CD4-positive, alpha-beta T cell treated with Interleukin-1 beta for 1 hour (primary cell): ENCODE measurements at places on chromosomes 1 and 21.

DNA sequence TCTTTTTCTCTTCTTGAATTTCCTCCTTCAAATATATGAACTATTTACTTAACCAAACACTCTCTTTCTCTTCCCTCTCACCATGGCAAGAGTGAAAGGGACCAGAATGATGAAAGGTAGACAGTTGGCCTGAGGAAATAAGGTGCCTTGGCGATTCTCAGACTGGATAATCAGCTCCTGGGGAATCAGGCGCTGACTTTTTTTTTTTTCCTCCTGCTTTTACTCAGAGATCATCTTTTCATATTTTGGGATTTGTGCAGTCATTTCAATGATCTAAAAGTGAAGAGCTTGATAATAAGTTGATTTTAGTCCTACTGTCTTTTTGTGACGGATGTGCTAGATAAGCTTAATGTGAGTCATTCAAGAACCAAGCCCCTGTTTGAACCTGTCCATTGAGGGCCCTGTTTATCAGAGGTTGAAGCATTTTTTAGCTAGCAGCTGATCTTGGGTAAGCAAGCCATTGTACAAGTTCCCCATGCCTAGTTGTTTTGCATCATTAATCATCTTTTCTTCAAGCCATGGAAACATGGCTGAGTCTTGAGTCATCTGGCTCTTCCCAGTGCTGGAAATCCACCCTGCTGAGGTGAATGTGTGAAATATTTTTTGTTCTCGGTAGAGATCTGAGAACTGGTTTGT is 40.8 kb downstream of the ITSN1 start:
- no peak for DNase-seq

GRCh38 chr1:9629445-9630201 is 21.9 kb upstream of the PIK3CD start:
- DNase-seq: peak; percentile 73

- DNase-seq: no peak
Measured at GRCh38 chr1:18091660-18092446, 15.7 kb upstream of the IGSF21 start.

DNA sequence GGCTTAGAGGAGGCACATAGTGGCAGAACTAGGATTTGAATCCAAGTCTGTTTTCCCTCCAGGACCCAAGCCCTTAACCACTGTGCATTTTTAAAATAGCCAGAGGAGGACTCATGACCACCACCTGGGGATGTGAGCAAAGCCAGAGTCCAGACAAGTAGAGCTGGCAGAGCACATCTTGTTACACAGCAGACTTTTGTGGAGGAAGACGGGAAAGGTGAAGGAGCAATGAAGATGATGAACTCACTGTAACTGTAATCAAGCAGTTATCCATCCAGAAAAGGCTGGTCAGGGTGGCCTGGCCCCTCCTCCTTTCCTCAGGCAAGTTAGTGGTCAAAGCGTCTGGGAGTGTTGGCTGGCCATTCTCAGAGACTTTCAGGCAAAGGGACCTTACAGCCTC is 50.9 kb downstream of the SLC44A3 start:
- no peak for DNase-seq

- DNase-seq: peak; percentile 79
Measured at GRCh38 chr1:2148691-2149090, 45.9 kb downstream of the FAAP20 start.

GRCh38 chr1:218030846-218031245 is 254.2 kb upstream of the RRP15 start:
- DNase-seq: no peak

- no peak for DNase-seq
Measured at GRCh38 chr1:82946096-82946605, 1052.8 kb downstream of the TTLL7 start.

- DNase-seq: no peak
Measured at GRCh38 chr1:27589841-27590426, 14.0 kb downstream of the AHDC1 start.

- DNase-seq: no peak
Measured at GRCh38 chr1:28193701-28194161, 17.2 kb upstream of the PTAFR start.

- DNase-seq: no peak
Measured at GRCh38 chr1:166057650-166058049, 109.2 kb downstream of the FAM78B start.

GRCh38 chr1:44357710-44358109 is 2.7 kb upstream of the ERI3 start:
- DNase-seq: no peak

GRCh38 chr1:10825592-10825991 is 29.1 kb upstream of the CASZ1 start:
- DNase-seq: no peak

GRCh38 chr1:153354515-153355193 is 3.0 kb upstream of the S100A9 start:
- no peak for DNase-seq

DNA sequence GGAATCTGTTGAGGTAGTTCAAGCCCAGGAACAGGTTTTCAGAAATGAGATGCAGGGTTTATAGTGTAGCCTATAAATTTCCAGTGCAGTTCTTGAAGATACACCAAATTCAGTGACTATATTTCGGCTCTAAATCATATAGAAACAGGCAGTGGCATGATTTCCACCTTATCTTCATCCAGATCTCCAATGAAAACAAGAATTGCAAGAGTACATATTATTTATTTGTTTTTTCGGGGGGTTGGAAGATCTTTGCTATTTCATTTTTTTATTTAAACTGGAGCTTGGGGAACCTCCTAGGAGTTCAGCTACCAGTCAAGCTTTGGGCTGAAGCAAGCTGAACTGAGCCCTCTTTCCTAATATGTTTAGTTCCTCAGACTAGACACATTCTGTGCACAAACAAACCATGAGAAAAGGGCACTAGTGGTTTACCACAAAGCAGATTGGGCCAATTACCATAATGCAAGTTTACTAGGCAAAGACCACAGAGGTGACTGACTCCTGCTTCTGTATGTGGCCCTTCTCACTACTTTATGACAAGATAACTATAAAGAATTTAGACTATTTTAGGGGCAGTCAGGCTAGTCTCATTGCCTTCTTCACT is 68.5 kb downstream of the RGS2 start:
- peak; percentile 15 for DNase-seq

DNA sequence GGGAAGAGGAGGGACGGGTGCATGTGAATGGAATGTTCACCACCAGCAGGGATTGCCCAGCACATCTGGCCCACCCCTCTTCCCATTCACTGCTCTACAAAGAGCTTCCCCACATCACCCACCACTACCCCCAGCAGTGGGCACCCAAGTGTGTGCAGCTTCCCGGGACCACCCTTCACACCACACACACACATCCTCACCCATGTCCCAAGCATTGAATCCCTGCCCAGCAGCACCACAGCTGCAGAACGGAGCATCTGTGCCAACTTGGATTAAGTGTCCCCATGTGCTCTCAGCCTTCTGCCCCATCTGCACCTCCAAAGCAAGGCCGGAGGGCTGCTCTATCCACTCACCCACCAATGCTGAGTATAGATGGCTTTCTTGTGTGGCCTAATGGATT is 141.4 kb downstream of the PSMG1 start:
- no peak for DNase-seq

- DNase-seq: no peak
Measured at GRCh38 chr1:99662539-99663080, 16.7 kb downstream of the PALMD start.

DNA sequence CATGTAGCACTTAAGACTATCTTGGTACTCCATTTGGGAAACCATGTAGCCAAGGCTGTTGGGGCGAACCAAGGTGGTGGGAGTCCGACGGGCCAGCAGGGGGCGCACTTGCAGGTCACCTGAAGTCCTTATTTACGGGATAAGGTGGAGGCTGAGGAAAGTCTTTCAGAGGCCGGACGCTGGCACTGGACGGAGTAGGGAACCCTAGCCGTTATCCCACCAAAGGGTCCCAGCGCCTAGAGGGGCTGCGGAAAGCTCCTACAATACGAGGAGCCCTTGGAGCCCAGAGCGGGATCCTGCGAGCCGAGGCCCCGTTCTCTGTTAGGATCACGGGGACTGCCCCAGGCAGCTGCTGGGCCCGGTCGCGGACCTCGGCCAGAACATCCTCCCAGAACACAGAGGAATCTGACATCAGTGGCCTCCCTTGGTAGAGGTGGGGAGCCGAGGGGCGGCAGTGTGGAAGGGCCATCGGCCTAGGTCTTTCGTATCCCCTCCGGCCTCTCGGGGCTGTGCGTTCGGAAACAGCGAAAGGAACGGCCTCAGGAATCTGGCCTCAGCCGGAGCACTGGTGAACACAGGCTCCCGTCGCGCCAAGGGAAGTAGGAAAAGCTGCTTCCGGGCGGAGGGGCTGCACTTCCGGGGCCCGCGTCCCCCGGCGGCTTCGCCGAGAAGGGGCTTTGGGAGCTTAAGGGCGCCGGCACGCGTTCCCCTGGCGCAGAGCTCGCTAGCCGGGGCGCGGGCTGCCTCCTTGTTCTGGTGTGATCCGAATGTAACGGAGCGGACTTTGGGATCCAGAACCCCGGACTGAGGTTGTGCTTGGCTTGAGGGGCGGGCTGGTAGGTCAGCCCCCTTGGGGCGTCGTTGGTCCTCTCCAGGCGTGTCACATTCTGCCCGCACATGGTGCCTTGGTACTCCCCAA is 29.9 kb upstream of the RPTN start:
- DNase-seq: peak; percentile 73

DNA sequence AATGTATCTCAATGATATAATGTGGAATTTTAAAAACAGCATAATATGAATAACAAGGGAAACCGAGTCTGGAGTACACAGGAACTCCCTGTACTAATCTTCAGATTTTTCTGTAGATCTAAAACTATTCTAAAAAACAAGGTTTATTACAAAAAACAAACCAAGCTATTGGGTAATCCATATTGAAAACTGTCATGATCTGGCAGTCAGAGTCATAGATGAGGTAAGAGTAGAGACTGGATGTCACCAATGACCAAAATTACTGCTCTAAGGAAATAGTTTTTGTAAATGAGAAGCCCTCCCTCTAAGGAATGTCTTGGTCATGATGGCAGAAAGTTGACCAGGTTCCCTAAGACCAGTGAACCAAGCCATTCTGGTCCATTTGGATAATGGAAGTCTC is 2.4 kb upstream of the SPOCD1 start:
- DNase-seq: no peak

- no peak for DNase-seq
Measured at GRCh38 chr1:236686815-236687160, 489 bp downstream of the ACTN2 start.

DNA sequence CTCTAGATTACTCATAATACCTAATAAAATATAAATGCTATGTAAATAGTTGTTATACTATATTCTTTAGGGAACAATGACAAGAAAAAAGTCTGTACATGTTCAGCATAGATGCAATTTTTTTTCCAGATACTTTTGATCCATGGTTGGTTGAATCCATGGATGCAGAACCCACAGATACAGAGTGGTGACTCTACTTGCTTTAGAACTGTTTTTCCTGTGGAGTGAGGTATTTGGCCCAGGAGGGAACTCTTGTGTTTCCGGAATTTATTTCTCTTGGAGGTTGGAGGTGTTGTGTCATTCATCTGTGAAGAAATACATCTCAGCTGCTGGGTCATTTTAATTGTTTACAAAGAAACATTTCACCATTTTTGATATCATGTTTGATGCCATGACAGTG is 28.7 kb downstream of the TMEM200B start:
- no peak for DNase-seq

DNA sequence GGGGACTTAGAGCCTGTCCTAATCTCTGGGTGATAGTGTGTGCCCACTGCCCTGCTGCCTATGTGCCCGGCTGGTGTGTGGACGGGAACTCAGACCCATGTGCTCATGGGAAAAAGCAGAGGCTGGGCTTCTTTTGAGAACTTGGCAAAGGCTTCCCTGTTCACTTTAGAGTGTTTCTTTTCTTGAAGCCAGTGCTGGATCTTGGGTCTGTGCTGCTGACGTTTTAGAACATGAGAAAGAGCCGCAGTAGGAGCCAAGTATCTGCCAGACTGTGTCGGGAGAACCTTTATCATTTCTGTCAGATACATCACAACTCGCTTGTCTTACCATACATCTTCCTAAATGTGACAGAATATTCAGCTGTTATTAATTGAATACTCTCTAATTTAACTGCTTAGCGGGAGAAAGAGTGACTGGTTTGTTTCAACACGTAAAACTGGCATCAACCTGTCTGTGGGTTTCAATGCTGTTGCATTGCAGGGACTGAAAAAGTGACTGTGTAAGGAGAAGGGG is 195.2 kb downstream of the PBX1 start:
- DNase-seq: no peak

DNA sequence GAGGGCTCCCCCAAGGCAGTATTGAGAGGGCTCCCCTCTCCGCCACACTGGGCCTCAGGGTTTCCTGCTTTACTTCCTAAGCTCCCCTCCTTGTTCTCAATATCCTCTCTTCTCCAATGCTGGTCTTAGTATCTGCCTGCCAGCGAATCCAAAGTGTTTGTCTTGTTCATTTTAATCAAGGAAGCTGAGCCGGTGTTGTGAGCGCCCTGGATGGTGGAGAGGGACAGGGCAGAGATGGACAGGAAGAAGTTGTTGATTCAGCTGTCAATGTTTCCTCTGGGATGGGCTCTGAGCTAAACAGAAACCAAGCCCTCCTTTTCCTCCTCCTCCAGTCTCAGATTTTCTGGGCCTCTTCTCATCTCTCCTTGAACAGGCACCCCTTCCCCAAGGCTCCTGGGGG is 5.4 kb downstream of the OLFML3 start:
- DNase-seq: no peak

GRCh38 chr1:167339405-167339804 is 118.7 kb downstream of the POU2F1 start:
- DNase-seq: no peak

DNA sequence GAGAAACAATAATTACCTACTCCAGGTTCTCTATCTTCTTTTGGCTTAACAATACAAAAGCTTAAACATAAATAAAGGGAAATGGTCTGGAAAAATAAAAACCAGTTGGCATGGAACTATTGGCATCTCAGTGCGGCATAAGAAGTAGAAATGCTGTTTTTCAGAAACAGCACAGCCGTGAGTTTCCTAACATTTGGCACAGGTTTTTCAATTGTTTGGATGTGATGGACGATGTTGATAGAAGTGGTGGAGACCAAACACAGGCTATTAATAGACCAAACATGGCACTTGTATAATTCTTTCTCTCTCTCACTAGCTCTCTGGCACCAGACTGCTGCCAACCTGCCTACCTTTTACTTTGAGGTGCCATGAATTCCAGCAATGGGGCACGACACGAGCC is 36.2 kb downstream of the KCNN3 start:
- DNase-seq: no peak

- no peak for DNase-seq
Measured at GRCh38 chr1:1279028-1279427, 1.2 kb upstream of the SCNN1D start.
